Activated T-cell treated with anti-CD3 and anti-CD28 coated beads for 24 hours (primary cell): ENCODE measurements at places on chromosomes 11 and 22.

DNA sequence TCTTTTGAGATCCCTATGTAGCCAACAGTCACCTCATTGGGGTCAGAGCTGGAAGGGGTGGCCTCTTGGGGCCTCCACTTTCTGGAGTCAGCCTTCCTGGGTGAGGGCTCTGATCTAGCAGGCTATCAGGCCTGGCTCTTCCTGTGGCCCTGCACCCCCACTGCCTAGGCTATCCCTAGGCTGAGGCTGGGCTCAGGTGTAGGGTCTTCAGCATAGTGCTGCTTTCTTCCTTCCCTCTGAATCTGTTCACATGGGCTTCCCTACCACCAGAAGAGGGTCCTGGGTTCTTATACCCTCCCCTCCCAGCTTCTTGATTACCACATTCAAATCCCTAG lies 456 bp upstream of the SPI1 start:
- DNase-seq = no peak

- no peak for DNase-seq
These were observed 629 bp downstream of the PSMA1 start for GRCh38 chr11:14519597-14519916.

GRCh38 chr11:12554122-12554521 lies 120.1 kb upstream of the TEAD1 start:
- DNase-seq = no peak

DNA sequence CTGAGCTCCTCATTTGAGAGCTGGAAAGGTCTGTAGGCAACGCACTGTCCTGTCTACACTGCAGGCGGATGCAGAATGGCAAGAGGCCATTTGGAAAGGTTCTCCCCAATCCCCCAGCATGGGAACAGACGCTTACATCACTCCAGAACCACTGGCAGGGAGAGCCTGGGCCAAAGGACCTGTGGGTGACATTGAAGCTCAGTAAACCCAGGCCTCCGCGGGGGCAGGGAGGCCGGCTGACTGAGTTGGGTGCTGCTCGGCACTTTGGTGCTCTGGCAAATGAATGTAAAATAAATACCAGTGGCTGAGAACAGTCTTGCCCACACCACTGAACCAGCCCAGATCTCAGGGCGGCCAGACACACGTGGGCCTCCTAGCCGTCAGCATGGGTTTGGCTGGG lies 22.4 kb downstream of the TOM1 start:
- no peak for DNase-seq

DNA sequence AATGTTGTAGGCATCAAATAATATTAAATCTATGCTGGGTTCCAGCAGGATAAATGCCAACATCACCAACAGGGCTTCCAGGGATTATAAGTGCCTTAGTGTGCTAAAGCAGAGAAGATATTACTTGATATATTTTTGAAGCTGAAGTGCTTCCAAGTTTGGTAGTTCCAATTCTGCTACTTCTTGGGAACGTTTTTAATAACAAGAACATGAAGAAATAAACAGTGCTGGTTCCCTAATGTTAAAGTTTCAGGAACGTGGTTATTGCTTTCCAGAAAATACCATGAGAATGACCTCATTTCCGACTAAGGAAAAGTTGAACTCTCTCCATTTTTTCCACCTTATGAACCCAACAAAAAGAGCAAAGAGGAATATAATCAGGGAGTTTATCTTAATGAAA lies 4.6 kb upstream of the RNF185 start:
- DNase-seq = no peak

GRCh38 chr11:91305402-91305801 lies 919.2 kb upstream of the FAT3 start:
- no peak for DNase-seq

DNA sequence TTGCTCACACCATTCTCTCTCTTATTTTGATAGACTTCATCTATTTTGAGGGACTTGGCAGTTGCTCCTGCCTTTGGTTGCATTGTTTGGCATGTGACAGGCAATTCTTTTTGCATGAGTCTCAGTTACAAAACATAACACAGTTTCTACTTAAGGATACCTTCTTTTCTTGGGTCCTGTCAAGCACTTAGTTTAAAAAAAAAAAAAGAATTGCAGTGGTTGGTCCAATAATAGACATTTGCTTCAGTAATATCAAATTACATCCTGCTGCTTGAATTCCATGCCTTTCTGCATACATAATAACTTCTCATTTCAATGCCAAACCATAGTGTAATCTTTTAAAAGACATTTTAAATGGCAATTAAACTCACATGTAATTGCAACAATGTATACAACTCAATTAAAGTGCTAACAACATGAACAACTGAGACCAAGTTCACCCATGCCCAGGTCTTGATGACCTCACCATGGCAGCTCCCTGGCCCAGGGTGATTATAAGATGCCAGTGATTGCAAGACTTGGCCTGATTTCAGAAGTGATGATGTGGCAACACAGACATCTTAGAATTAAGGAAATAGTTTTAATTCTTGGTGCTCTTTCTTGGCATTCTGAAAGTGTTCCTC lies 32.2 kb upstream of the PLET1 start:
- no peak for DNase-seq

DNA sequence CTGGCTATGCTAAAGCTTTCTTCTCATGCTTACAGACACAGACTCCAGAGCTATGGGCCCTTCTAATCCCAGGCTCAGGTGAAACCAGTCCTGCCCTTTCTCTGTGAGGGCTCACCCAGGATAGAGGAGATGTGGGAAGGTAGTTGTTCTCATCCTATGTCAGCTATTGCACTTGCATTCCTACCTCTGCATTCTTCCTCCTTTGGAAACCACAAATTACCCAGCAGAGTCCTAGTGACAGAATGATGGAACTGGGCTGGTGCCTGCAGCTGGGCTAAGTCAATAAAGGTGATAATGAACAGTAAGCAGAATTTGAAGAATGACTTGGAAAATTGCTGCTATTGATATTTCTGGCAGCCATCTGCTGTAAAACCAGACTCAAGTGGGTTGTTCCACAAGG lies 560.0 kb downstream of the TMEM135 start:
- DNase-seq = no peak

GRCh38 chr11:72750556-72751115 lies 1.6 kb downstream of the ARAP1 start:
- no peak for DNase-seq

DNA sequence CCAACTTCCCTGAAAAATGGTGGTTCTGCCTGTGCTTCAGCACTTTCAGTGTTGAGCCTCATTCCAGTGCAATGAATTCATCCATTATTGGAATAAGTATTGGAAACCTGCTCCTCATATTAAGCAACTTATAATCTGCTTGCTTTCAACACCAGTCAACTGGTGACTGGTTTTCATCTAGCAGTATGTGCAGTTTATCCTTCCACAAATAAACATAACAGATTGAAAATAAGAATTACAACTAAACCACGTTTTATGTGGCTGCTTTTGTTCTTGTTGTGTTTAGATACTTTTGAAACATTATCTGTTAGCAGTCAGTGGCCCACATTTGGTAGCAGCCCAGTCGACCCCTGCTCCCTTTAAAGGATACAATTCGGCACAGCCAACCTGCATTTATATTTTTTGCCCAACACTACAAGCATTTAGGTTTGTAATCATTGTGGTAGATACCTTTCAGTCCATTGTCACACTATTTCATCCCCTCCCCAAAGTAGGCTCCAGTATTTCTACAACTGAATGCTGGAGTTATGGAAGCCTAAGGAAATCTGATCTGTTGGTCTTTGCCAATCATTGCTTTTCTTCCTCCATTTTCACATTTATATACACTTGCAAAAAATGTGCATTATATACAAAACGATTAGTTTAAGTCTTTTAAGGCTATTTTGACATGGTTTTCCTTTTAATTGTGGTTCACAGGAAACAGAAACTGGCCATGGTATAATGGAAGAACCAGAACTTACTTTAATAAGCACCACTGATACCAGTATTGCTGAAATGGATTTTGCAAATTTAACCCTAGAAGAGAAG lies 13.1 kb downstream of the TAF1D start:
- DNase-seq = no peak

DNA sequence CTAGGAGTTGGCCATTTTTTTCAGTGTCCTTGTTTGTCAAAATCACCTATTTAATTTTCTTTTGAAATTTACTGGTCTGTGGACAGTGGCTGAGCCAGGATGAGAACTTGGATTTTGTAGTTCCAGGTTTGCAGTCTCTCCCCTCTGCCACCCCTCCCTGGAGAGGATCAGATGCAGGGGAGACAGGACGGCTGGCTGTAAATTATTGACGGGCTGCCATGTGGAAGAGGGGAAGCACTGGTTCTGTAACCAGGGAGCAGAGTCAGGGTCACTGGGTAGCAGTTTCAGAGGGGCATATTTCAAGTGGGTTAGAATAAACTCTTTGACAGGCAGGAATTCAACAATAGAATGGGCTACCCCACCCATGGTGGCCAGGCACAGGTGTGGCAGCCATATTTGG lies 20.6 kb upstream of the YWHAH start:
- DNase-seq = no peak

DNA sequence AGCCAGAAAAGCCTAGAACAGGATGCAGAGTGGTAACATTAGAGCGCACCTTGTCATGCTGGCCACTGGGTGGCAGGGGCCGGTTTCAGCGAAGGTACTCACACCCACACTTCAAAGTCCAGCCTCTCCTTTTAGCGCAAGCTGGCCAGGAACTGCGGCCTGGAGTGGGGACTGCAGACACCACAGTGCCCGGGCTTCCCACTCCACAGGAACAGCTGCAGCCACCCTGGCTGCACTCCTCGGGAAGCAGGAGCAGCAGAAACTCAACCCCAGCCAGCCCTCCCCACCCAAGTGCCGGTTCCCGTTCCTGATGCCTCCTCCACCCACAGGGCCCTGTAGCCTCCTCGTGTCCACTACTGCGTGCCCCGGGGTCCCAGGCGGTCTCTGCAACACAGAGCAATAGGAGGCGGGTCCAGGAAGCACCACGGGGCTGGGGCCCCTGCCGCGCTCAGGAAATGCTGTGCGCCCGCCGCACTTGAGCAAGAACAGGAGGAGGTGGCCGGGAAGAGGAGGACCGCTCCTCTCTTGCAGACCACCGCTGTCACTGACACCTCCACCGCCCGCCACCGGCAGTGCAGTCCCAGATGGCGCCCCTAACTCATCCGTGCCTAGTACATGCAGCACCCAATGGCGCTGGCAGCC lies 2.2 kb downstream of the RFPL2 start:
- DNase-seq = no peak

DNA sequence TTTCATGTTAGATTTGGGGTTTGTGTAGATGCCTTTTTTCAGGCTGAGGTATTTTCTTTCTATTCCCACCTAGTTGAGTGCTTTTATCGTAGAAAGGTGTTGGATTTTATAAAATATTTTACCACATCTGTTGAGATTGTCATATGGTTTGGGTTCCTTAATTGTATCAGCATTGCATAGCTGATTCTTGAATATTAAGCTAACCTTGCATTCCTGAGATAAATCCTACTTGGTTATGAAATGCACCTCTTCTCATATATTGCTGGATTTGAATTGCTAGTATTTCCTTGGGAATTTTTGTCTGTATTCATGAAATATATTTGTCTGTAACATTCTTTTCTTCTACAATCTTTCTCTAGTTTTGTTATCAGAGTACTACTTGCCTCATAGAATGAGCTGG lies 10.1 kb downstream of the XKR3 start:
- DNase-seq = no peak

DNA sequence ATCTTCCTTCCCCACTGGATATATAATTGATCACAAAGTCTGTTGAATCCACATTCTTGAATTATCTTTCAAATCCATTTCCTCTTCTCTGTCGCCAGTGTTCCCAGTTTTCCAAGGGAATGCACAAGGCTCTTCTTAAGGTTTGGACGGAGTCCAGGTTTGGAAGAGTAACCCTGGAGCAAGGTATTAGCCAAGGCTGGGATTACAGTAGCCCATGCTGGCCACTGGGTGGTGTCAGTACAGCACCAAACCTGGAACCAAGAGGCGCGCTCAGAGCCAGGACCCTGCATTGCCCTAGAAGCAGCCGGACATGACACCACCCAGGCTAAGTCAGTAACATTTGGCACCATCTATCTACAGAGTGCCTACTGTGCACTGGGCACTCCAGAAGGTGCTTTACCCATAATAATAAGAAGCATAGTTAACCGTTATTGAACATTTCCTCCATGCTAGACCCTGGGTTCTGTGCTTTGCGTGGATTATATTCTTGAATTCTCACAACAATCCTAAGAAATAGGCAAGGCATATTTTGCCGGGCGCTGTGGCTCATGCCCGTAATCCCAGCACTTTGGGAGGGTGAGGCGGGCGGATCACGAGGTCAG lies 48.0 kb upstream of the CLPB start:
- peak; percentile 28 for DNase-seq

GRCh38 chr11:10975287-10975721 lies 117.5 kb upstream of the ZBED5 start:
- no peak for DNase-seq

GRCh38 chr22:41966607-41967240 lies 2.5 kb upstream of the SEPTIN3 start:
- DNase-seq = peak; percentile 19

DNA sequence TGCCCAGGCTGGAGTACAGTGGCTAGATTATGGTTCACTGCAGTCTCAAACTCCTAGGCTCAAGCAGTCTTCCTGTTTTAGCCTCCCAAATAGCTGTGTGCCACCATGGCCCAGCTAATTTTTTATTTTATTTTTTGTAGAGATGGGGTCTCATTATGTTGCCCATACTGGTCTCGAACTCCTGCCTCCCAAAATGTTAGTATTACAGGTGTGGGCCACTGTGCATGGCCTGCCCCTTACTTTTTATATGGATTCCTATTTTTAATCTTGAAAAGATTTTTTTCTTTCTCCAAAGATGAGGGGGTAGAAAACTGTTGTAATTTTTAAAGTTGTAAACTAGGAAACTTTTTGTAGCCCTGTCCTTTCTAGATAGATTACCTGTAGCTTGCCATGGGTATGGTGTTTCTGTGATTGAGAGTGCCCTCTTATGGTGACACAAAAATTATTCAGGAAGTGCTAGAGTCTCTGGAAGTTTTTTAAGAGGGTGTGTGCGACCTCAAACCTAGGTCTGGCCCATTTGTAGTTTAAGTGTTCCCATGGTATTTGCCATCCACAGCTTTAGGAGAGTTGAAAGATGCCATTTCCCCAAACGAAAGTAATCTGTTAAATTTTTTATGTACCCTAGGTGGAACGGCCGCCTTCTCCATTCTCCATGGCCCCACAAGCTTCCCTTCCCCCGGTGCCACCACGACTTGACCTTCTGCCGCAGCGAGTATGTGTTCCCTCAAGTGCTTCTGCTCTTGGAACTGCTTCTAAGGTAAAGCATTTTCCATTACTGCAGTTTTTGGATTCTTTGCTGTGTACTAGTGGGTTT lies 32.4 kb downstream of the MCAM start:
- peak; percentile 7 for DNase-seq
